ENCODE measurements at places on chromosomes 4 and X.

DNA sequence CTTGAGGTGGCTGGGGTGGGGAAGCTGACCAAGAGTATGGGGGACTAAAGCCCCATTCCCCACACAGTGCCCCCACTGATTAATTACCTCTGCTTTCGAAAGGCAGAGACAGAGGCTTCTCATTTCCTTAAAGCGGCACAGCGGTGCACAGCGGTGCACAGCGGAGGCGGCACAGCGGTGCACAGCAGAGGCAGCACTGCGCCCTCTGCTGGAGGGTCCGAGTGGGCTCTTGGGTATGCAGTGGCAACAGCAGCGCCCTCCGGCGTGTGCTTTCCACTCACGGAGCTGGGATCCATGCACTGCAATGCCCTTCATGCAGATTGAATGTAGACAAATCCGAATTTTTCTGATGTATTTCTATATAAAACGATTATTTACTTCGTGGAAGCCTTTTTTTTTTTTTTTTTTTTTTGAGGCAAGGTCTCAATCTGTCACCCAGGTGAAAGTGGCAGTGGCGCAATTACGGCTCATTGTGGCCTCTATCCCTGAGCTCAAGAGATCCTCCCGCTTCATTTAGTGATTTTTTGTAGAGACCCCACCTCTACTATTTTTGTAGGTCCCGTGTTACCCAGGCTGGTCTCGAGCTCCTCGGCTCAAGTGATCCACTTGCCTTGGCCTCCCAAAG, 19.7 kb upstream of the PRPS2 start:
- H3K36me3 ChIP-seq = no peaks in the 10 kb centered on the region
- peaks cover 4% of the 10 kb centered on the region for H3K4me1 ChIP-seq
- peak; percentile 54 for DNase-seq
- H3K27me3 ChIP-seq = peaks cover 2% of the 10 kb centered on the region
- H3K27ac ChIP-seq = no peak overlapping the region

DNA sequence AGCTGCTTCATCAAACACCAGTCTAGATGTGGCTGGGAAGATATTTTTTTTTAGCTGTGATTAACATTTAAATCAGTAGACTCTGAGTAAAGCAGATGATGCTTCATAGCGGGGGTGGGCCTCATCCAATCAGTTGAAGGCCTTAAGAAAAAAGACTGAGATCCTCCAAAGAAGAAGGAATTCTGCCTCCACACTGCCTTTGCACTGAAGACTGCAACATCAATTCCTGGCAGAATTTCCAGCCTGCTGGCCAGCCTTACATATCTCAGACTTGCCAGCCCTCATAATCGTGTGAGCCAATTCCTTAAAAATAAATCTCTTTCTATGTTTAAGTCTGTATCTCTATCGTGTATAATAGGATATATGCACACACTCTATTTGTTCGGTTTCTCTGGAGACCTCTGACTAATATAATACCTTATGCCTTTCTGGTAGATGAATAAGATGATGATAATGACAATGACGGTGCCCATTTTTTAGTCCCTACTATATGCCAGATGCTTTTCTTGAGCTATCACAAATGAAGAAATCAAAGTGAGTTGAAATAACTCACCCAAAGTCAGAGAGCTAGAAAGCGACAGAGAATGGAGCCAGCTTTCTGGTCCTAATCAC, 66.1 kb upstream of the SOD3 start:
- peaks cover 9% of the 10 kb centered on the region for H3K27me3 ChIP-seq
- H3K27ac ChIP-seq = no peak overlapping the region
- H3K36me3 ChIP-seq = no peaks in the 10 kb centered on the region
- no peaks in the 10 kb centered on the region for H3K4me1 ChIP-seq
- no peak for DNase-seq

GRCh38 chr4:112083587-112084347, 61.5 kb upstream of the FAM241A start:
- peaks cover 3% of the 10 kb centered on the region for H3K4me1 ChIP-seq
- H3K4me3 ChIP-seq = no peak overlapping the region
- H3K36me3 ChIP-seq = no peaks in the 10 kb centered on the region
- peaks cover 7% of the 10 kb centered on the region for H3K27me3 ChIP-seq

- no peaks in the 10 kb centered on the region for H3K36me3 ChIP-seq
- H3K27ac ChIP-seq = no peak overlapping the region
- H3K4me1 ChIP-seq = no peaks in the 10 kb centered on the region
Observed at GRCh38 chr4:95465010-95465409, 83.8 kb downstream of the UNC5C start.

DNA sequence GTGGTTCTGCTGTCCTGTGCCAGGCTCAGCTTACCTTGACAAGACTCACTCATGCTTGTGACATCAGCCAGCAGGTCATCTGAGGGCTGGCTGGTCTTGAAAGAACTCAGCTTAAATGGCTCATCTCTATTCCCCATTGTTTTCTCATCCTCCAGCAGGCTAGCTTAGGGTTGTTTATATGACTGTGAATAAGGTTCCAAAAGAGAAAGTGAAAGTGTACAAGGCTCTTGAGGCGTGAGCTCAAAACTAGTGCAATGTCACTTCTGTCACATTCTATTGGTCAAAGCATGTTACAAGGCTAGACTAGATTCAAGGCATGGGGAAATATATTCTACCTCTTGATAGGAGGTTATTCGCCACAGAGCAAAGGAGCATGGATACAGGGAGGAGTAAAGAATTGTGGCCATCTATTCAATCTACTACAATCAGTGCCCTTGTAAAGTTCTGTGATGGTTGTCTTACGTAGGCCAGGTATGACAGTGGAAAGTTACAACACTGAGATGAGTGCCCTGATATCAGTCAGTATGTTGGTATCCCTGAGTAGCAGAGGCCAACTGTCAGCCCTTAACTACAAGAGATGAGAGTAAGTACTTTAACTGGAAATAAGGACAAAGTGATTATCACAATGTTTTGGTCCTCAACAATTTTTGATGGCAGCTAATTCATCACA, 19.8 kb upstream of the TMLHE start:
- peaks cover 5% of the 10 kb centered on the region for H3K4me1 ChIP-seq
- no peaks in the 10 kb centered on the region for H3K27me3 ChIP-seq
- H3K36me3 ChIP-seq = peaks cover 2% of the 10 kb centered on the region
- peak overlapping the region; percentile 41 for H3K27ac ChIP-seq
- no peak overlapping the region for H3K4me3 ChIP-seq

DNA sequence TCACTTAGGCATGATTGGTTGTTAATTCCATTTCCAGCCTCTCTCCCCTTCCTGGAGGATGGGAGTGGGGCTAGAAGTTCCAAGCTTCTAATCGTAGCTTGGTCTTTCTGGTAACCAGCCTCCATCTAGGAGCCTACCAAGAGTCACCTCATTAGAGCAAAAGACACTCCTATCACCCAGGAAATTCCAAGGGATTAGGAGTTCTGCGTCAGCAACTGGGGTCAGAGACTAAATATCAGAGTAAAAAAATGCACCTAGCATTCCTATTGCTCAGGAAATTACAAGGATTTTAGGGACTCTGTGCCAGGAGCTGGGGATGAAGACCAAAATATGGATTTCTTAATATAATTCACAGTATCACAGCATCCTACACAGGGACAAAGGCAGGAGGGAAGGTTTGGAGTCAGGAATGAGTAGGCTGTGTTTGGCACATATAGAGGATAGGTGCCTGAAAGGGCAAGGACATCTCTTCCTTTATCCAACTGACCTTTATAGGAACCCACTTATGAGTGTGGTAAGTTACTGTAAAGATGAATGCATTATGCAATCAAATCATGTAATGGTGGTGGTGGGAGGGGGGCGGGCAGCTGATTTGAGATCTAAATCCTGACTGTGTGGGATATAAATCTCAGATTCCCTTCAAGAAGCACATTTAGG, 30.5 kb upstream of the LIMCH1 start:
- no peaks in the 10 kb centered on the region for H3K4me1 ChIP-seq
- no peak overlapping the region for H3K4me3 ChIP-seq
- DNase-seq = no peak
- H3K27me3 ChIP-seq = peaks cover 1% of the 10 kb centered on the region
- no peaks in the 10 kb centered on the region for H3K36me3 ChIP-seq

GRCh38 chr4:71405791-71406190, 67.0 kb downstream of the SLC4A4 start:
- no peaks in the 10 kb centered on the region for H3K4me1 ChIP-seq
- no peak overlapping the region for H3K4me3 ChIP-seq
- H3K36me3 ChIP-seq = no peaks in the 10 kb centered on the region
- no peak for DNase-seq
- H3K27me3 ChIP-seq = peaks cover 2% of the 10 kb centered on the region

- peaks cover 8% of the 10 kb centered on the region for H3K36me3 ChIP-seq
- peak overlapping the region; percentile 100 for H3K27ac ChIP-seq
- no peak for DNase-seq
- peak overlapping the region; percentile 100 for H3K4me3 ChIP-seq
- no peaks in the 10 kb centered on the region for H3K27me3 ChIP-seq
- peaks cover 63% of the 10 kb centered on the region for H3K4me1 ChIP-seq
Observed at GRCh38 chr4:40195182-40196177, 1.4 kb upstream of the RHOH start.

DNA sequence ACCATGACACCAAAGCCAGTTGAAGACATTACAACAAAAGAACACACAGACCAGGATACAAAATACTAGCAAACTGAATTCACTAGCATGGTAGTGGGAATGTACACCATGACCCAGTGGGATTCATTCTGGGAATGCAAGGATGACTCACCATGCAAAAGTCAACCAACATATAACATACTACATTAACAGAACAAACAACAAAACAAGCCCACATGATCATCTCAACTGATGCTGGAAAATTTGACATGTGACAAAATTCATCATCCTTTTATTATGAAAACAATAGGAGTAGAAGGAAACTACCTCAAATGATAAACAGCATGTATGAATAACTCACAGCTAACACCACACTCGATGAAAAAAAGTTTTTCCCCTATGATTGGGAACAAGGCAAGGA, 190.2 kb downstream of the DCLK2 start:
- peaks cover 54% of the 10 kb centered on the region for H3K36me3 ChIP-seq
- no peaks in the 10 kb centered on the region for H3K4me1 ChIP-seq
- H3K27me3 ChIP-seq = no peaks in the 10 kb centered on the region
- no peak overlapping the region for H3K27ac ChIP-seq
- H3K4me3 ChIP-seq = no peak overlapping the region
- no peak for DNase-seq

DNA sequence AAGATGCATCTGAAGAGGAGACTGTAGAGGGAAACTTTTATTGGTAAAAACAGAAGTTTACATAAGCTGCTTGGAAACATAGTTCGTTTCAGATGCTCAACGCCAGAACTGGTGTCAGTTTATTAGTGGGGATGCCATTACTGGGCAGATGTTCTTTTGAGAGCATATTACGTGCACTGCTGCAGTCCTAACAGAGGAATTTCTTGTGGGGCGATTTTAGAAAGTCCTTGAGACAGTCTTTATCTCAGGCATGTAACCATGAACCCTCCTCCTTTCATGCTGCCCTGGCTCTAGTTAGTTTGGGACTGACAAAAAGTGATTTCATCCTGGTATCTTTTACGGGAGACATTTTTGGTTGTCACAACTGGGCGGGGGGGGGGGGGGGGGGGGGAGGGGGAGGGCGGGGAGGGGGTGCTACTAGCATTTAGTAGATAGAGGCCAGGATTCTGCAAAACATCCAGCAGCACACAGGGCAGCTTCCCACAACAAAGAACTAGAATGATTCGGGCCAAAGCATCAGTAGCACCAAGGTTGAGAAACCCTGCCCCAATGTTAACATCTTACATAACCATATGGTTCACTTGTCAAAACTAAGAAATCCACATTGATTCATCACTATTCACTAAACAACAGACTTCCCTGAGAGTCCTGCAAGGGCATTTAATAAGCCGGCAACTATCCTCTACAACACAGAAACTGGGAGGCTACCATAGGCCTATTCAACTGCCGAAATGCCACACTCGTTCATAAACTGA, 118.6 kb upstream of the FTHL17 start:
- H3K4me1 ChIP-seq = no peaks in the 10 kb centered on the region
- H3K36me3 ChIP-seq = peaks cover under 1% of the 10 kb centered on the region
- no peak overlapping the region for H3K27ac ChIP-seq
- H3K27me3 ChIP-seq = peaks cover under 1% of the 10 kb centered on the region

DNA sequence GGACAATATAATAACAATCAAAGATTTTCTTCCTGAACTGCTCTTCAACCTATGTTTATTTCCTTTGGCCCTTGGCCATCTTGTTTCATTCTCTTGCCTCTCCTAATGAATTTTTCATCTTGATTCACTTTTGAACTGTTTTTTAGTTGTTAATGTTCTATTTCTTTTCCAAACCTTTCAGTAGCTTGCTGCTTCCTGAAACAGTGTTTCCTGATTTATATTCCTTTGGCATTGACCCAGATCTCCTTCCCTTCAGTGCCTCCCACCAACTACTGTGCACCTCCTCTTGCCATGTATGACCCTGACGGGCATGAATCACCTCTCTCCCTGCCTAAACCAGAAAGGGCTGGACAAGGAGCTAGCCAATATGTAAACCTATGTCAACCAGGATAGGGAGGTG, 25.6 kb upstream of the SPP1 start:
- DNase-seq = no peak
- H3K4me3 ChIP-seq = no peak overlapping the region
- no peak overlapping the region for H3K27ac ChIP-seq
- no peaks in the 10 kb centered on the region for H3K36me3 ChIP-seq

DNA sequence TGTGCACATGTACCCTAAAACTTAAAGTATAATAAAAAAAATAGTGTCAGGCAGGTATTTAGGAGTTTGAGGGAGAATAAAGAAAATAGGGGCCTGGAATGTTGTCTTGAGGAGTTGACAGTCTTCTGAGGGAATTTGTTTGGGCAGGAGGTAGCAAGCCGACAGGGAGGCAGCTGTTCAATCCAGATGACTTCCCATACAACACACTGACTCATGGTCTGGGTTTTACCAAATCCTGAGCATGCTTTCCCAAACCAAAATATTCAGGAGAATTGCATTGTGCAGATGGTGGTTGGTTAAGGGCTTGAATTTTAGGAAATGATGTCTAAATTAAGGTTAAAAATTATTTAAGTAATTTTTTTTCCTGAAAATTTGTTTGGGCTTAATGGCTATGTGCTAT, 430.0 kb downstream of the INPP4B start:
- no peaks in the 10 kb centered on the region for H3K4me1 ChIP-seq
- H3K36me3 ChIP-seq = no peaks in the 10 kb centered on the region
- H3K27me3 ChIP-seq = no peaks in the 10 kb centered on the region
- no peak for DNase-seq

DNA sequence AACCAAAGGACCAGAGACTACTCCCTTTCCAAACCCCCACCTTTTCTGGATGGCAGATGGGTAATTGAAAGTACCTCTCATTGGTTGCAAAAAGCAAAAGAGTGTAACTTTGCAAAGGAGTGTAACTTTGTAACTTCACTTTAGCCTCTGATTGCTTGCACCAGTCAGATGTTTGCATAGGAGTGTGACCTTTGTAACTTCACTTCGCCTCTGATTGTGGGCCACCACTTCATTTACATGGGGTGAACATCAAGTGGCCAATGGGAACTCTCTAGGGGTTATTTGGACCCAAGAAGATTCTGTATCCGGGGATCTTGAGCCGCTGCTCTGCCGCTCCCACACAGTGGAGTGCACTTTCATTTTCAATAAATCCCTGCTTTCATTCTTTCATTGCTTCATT, 9.9 kb upstream of the SLC25A43 start:
- no peaks in the 10 kb centered on the region for H3K27me3 ChIP-seq
- no peak for DNase-seq
- peak overlapping the region; percentile 64 for H3K4me3 ChIP-seq
- H3K27ac ChIP-seq = no peak overlapping the region
- no peaks in the 10 kb centered on the region for H3K36me3 ChIP-seq
